ENCODE measurements at places on chromosomes 4 and X.

DNA sequence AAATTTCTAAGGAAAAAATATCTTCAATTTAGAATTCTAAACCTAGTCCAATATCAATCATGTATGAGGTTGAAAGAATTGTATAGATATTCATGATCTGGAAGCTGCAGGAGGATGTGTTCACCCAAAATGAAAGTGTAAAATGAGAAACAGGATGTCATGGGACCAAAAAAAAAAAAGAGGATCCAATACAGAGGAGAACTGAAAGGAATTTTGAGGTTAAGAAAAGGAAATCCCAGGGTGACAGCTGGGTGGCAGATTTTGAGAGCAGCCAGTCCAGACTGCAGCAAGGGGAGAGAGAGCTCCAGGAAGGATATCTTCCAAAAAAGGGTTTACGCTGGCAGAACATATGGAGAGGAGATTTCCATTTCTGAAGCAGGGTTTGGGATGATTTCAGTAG lies 38.9 kb downstream of the TLR10 start:
- peak; percentile 46 for DNase-seq

DNA sequence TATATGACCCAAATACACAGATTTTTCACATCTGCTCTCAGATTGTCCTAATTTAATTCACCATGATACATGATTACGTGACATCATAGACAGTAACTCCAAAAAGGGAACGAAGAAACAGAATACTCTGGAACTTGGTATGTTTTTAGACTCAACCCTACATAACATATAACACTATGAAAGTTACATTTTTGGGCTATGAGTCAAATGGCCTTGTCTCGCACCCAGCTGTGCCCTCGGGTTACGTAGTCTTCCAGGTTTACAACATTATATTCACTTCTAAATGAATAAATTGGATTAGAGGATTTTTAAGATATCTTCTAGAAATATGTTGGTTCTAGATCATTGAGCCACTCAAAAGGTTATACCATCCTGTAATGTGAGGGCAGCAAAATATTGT lies 2089.6 kb upstream of the TENM3 start:
- no peak for DNase-seq

DNA sequence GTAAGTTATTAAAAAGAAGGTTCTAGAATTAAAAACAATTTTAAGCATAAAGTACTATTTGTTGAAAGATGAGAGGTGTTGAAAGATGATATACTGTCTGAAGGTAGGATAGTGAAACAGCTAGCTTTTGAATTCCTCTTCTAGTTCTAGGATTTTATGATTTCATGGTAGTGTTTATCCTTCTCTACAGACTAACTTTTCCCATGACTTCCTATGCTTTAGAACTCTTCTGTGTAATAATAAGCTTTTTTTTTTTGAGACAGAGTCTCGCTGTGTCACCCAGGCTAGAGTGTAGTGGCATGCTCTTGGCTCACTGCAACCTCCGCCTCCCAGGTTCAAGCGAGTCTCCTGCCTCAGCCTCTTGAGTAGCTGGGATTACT lies 96.0 kb upstream of the NUDT6 start:
- DNase-seq = no peak

- DNase-seq = peak; percentile 11
Measured at GRCh38 chr4:119490335-119490734, 138.3 kb downstream of the PDE5A start.

DNA sequence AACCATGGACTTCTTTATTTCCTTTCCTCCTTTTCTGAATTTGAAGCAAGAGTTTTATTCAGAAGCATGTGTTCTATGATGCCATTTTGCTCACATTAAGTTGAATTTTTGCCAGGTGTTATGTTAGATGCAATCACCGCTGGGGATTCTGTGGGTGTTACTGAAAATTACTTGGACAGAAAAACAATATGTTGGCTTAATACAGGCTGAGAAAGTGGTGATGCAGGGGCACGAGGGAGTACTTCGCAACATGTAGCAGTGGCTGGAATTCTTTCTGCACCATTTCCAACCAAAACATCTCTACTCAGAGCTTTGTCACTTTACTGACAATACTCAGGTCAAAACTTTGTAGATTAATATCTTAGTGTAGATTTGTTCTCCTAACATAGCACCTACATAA lies 109.2 kb upstream of the PCDH18 start:
- DNase-seq = peak; percentile 68

- peak; percentile 79 for DNase-seq
Measured at GRCh38 chrX:45621376-45622041, 420.8 kb upstream of the DIPK2B start.

DNA sequence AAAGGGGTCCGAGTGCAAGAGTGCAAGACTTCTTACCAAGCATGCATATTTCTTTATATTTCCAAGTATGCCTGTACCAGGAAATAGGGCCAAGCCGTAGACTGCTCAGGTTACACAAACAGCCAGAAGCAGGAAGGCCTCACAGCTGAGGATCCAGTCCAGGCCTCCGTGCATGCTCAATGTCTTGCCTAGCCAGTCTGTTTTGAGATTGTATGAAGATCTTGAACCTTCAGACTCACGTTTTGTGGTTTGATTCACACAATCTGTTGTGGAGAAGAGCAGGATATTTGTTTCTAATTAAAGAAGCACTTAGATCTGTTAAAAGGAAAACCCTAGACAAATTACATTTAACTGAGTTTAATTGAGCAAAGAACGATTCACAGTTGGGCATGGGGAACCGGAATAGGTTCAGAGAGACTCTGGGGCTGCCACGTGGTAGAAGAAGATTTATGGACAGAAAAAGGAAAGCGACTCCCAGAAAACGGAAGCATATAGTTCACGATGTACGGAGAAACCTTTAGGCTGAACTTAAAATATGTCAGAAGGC lies 1.2 kb downstream of the MGST2 start:
- peak; percentile 40 for DNase-seq

- DNase-seq = no peak
Measured at GRCh38 chr4:123345137-123345934, 51.3 kb upstream of the SPRY1 start.

GRCh38 chr4:184389978-184390900 lies 84.1 kb downstream of the IRF2 start:
- no peak for DNase-seq

GRCh38 chr4:70183168-70183939 lies 12.2 kb upstream of the ODAM start:
- DNase-seq = peak; percentile 31

- no peak for DNase-seq
Measured at GRCh38 chrX:3699821-3700381, 13.5 kb downstream of the PRKX start.

DNA sequence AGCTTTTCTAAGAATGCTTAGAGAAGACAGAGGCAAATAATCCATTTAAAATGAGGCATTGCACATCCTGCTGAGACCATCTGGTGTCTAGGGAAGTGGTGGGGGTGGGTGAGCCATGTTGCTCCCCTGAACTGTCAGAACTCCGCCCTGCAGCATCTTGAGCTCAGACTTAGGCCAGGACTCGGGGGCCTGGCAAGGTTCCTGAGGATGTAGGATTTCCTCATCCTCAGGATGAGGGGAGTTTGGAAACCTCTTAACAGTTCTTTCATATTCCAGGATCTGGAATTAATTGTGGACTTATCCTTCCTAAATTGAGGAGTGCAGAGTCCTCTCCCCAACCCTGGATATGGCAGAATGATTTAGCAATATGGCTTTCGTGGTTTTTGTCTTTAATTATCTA lies 6.6 kb downstream of the TLL1 start:
- DNase-seq = no peak

GRCh38 chrX:48022738-48023137 lies 15.9 kb downstream of the SPACA5 start:
- DNase-seq = peak; percentile 20

GRCh38 chrX:29477878-29478277 lies 737.5 kb upstream of the MAGEB2 start:
- DNase-seq = no peak

GRCh38 chr4:150261571-150261970 lies 183.3 kb downstream of the DCLK2 start:
- DNase-seq = peak; percentile 49

DNA sequence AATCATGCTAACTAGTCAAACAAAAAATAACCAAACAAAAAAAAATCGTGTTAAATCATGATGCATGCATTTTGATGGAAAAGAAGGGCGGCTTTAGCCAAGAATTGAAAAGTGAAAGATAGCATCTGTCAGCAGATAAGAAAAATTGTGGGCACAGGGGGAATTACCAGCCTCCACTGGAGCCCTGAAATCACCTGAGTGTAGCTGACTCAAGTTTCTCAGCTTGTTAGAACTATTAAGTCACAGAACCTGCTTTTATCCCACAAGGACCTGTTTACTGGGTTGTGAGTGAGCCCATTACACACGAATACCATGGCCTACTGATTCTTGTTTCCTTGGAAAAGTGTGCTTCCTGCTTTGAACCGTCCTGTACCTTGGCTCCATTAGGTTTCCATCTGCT lies 85.2 kb downstream of the COX18 start:
- DNase-seq = no peak

- no peak for DNase-seq
Measured at GRCh38 chr4:102335616-102336015, 9.7 kb downstream of the SLC39A8 start.

GRCh38 chrX:10110984-10111363 lies 45.8 kb upstream of the CLCN4 start:
- DNase-seq = peak; percentile 45

- no peak for DNase-seq
Measured at GRCh38 chrX:53412446-53412845, 10.0 kb downstream of the SMC1A start.

- DNase-seq = no peak
Measured at GRCh38 chr4:87950493-87950892, 25.0 kb upstream of the SPP1 start.

DNA sequence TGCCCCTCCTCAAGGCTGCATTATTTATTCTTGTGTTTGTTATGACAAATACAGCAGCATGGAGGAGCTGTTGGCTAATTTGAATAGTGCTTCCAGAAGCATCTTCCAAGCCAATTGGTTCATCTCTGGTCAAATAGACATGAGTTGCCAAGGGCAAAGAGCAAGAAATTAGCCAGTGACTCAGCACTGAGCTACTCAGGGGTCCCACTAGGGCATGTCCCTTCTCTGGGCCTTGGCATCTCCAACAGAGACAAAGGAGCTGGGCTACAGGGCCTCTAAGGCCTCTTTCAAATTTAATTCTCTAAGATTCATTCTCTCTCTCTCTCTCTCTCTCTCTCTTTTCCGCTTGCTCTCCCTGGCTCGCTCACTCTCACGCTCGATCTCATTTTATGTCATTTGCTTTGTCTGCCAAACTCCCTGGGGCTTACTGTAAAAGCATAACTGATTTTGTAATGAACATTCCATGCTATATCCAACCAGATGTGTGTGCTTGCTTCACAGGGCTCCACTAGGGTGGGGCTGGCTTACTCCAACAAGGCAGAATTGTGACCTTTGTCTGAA lies 86.7 kb upstream of the MAGEA4 start:
- peak; percentile 96 for DNase-seq

- DNase-seq = peak; percentile 8
Measured at GRCh38 chrX:43860646-43861370, 21.4 kb downstream of the MAOB start.

DNA sequence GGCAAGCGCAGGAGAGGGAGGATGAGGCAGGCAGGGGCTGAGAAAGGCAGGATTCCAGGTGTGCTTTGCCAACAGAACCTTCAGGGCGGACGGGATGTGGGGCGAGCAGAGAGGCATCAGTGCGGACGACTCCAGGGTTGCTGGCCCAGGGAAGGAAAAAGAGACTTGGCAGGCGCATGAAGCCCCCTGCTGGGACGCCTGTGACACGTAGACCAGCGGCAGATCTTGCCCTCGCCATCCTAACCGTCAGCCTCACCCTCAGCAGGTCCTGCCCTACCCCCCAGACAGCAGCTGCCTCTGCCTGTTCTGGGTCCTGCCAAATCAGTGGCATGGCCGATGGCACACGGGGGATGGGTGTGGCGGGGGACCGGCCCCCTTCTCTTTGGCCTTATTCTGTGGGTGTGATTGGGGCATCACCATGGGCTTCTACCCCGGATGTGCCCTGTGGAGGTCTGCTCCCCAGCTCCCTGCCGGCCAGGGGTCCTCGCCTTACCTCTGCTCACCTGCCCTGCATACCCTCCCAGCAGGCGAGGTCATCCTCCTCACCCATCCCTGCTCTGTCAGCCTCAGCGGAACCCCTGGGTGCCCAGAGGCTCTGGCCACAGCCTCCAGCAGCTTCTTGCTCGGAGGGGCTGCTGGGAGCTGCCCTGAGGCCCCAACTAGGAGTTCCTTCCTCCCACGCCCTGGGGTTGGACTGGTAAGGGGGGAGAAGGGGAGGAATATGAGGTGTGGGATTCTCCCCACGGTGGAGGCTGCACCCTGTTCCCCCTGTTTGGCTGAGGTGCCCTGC lies 2.9 kb upstream of the SH3BP2 start:
- DNase-seq = no peak

DNA sequence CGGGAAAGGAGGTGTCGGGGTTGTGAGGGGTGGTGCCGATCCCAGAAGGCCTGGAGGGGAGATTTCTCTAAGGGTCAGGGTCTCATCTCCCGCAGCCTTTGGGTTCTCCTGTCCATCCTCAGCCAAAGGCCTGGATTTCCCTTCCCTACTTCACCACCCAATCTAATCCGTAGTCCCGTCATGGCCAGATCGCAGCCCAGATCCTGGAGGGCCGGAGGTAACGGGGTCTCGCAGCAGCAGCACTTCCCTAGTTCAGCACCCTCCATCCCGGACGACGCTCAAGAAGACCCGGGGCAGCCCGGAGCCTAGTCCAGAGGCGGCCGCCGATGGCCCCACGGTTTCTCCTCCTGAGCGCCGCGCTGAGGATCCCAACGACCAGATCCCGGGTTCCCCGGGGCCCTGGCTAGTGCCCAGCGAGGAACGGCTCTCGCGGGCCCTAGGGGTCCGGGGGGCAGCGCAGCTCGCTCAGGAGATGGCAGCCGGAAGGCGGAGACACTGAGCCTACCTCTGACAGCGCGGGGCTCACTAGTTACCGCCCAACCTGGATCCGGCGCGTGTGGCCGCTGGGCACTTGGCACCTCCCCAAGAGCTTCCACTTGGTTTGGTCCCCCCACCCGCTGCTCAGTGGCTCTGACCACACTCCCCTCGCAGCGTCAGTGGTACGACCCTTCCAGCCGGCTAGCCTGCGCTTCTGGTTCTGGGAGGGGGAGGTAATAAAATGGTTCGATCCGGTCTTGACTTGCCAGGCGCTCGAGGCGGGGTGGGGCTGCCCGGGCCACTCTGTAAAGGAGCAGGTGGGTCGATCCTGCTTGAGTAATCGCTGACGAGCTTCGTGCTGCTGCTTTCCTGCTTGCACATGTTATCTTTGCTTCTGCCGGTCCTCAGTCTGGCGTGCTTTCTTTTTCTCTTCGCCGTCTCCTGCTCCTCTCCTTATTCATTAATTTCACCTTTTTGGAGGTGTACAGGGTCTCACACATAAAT lies 3.6 kb downstream of the MAGIX start:
- peak; percentile 62 for DNase-seq

GRCh38 chrX:135632353-135632752 lies 81.1 kb upstream of the CT45A1 start:
- no peak for DNase-seq

- no peak for DNase-seq
Measured at GRCh38 chrX:136867096-136867491, 13.4 kb downstream of the RBMX start.

DNA sequence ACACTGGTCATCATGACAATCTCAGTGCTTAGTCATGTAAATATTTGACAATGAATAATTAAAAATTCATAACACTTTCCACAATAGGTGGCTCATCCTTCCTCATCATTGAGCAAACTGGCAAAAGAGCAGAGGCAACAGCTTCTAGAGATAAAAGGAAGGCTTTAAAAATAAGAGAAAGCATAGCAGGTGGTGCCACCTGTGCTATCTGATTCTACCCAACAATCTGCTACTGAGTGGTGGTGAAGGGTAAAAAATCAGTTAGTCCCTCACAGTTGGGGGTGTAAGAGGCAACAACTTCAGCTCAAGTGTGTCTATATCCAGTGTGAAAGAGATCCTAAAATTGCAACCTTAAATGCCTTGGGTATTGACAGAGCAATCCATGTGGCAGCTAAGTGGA lies 280.1 kb upstream of the PPARGC1A start:
- DNase-seq = no peak

Measured in AG10803 (cell line).